ENCODE measurements at places on chromosomes 6 and 20.

GRCh38 chr6:22020299-22021003 is 276.4 kb downstream of the PRL start:
- no peak for DNase-seq

GRCh38 chr20:12594410-12595088 is 414.2 kb upstream of the SPTLC3 start:
- no peak for DNase-seq

DNA sequence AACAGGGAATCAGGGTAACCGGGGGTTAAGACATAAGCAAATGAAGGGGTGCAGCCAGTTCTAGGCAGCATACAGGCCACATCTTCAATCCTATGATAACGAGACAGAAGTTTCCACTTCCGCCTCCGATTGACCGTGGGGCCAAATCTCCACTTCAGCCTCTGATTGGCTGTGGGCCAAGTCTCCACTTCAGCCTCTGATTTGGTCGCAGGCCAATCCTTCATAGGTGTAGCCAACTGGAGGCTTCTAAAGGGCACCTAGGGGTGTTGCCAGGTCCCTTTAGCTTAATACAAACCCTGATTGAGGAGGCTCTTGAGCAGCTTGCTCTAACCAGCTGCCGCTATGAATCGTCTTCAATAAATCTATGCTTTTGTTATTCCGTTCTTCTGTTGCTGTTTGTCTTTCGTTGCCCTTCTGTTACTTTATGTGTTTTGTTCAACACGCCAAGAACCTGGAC is 2.1 kb upstream of the ERGIC3 start:
- no peak for DNase-seq

GRCh38 chr6:110687326-110687725 is 127.9 kb downstream of the CDK19 start:
- peak; percentile 27 for DNase-seq

GRCh38 chr6:157291356-157291755 is 32.0 kb downstream of the TMEM242 start:
- DNase-seq, result no peak

DNA sequence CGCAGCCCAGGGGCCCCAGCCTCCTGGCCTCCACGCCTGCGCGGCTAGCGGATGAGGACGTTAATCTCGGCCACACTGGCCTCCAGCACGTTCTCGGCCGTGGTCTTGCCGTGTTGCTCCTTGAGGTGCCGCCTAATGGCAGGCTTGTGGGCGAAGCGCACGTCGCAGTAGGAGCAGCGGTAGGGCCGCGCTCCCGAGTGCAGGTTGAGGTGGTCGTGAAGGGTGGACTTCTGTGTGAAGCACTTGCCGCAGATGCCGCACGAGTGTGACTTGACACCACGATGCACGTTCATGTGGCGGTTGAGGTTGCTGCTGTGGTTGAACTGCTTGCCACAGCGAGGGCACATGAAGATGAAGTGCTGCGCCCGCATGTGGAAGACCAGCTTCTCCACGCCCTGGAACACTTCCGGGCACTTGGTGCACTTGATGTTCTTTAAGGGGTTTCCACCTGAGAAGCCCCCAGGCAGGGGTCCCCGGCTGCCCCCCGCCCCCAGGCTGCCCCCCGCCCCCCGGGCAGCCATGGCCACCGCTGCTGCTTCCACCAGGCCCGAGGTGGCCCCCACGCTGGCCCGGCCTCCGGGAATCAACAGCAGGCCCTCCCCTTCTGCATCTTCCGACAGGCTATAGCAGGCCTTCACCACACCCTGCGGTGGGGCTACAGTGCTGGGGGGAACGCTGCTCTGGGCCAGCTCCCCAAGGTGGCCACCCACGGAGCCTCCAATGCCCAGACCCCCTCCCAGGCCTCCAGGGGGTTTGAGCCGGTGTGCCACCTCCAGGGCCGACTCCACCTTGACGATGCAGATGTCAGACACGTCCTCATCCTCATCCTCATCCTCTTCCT is 1.8 kb downstream of the ZBTB12 start:
- DNase-seq, result peak; percentile 9

- DNase-seq, result no peak
Measured at GRCh38 chr6:118509009-118509617, 39.0 kb upstream of the PLN start.

DNA sequence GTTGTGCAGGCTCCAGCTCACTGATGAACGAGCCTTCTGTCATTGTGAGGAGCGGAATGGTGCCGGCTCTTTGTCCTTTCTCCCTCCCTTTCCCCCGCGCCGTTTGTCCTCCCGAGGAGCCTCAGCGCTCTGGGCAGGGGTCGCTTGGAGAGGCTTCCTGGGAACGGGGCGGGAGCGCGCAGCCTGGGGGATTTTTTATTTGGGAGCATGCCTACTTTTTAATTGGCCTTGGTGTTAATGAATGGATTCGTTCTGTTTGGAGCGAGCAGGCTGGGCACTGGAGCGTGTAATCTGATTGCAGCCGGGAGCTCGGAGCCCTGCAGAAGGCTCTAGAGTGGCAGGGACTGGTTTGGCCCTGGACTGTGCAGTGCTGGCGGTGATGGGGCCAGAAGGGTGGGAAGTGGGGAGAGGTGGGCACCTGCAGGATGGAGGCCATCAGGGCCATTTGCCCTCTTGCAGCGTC is 118.8 kb downstream of the CDH4 start:
- DNase-seq, result no peak

GRCh38 chr20:58700823-58701222 is 8.2 kb downstream of the NPEPL1 start:
- no peak for DNase-seq

DNA sequence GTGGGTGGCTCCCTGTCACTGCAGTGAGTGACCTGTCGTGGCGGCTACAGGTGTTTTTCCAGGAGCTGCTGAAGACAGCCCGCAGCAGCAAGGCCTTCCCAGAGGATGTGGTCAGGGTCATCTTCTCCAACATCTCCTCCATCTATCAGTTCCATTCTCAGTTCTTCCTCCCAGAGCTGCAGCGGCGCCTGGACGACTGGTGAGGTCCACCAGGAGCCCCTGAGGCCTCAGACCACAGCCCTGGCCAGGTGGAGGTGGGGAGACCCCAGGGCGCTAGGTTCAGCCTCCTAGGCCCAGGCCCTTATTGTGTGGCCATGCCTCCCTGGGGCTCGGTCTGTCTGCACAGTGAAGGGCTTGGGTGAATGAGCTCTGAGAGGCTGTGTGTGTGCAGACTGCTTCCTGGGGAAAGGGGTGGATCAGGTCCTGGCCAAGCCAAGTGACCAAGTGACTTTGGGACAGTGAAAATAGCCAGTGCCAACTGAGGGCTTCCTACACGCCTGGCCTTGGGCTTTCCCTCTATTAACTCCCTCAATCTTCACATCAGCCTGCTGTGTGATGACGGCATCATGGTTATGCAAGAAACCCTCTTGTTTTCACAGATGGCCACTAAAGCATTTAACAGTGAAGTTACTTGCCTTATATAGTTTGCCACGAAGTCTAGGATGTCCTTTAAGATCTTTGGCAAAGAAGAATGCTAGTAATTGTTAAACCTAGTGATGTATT is 6.4 kb downstream of the FGD2 start:
- DNase-seq, result no peak

GRCh38 chr6:40347571-40348011 is 239.6 kb downstream of the LRFN2 start:
- no peak for DNase-seq

GRCh38 chr6:119350952-119351372 is 1.4 kb upstream of the MAN1A1 start:
- peak; percentile 37 for DNase-seq

DNA sequence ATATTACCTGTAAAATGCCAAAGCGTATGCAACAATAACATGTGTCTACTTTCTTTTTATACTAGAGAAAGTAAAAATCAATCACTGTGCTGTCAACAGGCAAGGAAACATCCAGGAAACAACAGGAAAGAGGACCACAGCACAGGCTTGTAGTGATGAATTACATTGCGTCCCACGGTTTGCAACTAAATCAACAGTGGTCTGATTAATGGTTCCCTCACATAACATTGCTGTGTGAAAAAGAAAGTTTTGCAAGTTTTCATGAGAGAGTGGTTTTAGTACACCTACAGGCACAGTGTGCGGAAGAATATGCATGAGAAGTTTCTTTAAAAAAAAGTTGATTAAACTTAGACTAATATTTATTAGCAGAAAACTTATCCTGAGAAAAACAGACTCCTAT is 329.5 kb upstream of the HSF2 start:
- no peak for DNase-seq

- no peak for DNase-seq
Measured at GRCh38 chr20:14069796-14070195, 74.5 kb downstream of the MACROD2 start.

DNA sequence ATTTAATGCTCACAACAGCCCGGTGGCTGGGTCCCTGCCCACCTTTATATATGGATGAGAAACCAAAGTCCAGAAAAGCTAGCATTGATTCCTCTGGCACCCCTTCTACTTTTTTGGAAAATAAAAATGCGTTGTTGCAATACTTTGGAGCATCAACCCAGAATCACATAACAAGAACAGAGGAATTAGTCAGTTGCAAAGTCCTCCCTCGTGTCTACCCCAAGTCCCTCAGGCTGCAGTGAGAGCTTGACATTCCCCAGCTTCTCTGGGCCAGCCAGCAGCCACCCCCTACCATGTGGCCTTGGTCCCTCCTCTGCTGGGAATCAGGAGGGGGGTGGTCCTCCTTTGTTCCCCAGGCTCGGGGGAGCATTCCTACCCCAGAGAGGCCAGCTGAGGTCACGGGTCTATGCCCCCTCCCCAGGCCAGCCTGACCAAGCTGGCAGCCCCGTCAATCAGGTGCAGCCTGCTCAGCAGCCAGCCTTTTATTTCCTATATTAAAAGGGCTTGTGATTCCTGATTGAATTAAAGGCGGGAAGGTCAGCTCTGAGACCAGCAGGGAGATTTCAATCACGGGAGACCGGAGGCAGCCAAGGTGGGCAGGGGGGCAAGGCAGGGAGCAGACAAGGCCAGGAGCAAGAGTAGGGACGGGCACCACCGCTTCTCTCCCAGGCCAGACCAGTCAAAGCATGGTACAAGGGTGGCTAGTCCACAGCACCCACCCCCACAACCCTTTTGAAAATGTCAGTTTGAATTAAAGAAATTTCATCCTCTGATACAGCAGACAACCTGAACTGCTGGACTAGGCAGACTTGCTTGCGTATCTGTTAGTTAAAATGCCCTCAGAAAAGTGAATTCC is 158.9 kb downstream of the MRPL14 start:
- DNase-seq, result no peak

GRCh38 chr20:57049296-57049695 is 217.1 kb downstream of the BMP7 start:
- DNase-seq, result no peak

GRCh38 chr6:75882734-75883133 is 133.7 kb downstream of the MYO6 start:
- no peak for DNase-seq

GRCh38 chr6:20404641-20405032 is 3.0 kb downstream of the E2F3 start:
- peak; percentile 71 for DNase-seq

DNA sequence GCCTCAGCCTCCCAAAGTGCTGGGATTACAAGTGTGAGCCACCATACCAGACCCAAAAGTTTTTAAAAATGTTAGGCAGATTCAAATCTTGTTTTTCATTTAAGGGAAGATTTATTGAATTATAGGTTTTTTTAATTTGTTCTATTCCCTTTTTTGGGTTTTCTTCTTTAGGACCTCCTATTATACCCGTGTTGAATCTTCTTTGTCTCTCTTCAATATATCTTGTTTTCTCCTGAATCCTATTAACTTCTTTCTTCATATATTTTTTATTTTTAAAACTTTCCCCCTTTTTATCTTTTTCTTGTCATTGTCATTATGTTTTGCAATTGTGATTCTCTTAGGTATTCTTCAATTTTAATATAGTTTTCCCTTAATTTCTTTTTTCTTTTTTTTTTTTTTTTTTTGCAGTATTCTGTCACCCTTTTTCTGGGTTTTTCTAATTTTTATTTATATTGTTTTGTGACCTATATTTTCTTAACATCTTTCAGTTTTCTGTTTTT is 45.9 kb upstream of the NOP56 start:
- DNase-seq, result no peak

GRCh38 chr6:162181111-162181510 is 546.5 kb downstream of the PRKN start:
- peak; percentile 2 for DNase-seq

DNA sequence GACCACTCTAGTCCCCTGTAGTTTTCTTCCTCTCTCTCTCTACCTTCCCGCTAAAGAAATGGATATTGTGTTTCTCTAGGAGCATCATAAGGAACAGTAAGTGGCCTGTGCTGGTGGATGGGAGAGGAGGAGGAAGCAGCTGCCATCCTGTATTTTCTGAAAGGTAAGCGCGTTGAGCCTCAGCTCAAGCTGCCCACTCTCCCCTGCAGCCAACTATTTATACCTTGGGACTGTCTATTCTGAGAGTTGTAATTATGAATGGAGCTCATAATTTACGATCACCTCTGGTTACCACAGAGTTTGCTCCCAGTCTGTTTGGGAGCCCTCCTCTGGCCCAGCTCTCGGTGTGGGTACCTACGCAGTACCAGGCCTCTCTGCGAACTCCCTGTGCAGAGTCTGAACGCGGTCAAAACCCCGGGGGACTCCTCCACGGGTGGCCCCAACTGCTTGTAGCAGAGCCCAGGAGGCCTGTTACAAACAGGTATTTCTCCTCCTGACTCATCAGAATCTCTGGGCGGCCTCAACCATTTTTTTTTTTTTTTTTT is 285.4 kb downstream of the SMOC2 start:
- no peak for DNase-seq

GRCh38 chr20:11001764-11002540 is 328.2 kb upstream of the JAG1 start:
- no peak for DNase-seq

DNA sequence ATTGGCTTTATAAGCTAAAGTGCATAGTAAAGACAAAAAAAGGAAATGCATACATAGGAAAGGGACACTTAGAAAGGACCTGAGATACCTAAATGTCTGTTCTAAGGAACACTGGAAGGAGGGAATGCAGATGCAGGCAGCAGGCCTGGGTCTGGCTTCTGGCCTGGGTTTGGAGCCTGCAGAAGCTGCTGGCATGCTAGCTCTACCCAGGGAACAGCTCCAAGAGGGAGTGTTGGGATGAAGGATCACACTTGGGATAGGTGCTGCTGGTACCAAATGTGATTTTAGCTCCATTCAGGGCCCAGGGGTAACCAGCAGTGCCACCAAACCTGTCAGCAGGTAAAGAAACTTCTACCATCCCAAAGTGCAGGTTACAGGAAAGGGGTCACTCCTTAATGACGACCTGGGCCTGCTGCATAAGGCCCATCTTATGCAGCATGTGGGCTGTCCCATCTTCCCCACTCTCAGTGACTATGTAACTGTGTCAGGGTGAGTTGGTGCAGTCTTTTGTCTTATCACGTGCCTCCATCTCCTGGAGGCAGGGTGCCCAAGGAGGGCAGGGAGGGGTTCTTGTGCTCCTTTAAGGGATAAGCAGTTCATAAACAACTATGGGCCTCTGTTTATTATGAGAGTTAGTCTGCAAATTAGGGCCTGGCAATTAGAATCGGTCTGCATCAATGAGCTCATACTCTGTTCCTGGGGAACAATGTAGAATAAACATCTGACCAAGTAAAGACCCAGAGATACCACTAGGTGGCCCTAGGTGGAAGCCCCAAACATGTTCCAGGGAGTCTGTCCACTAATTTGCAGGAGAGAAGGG is 26.9 kb downstream of the DDX27 start:
- peak; percentile 45 for DNase-seq

GRCh38 chr6:151498327-151498726 is 4.5 kb downstream of the CCDC170 start:
- DNase-seq, result peak; percentile 8

Data from CD4-positive, alpha-beta T cell treated with Interleukin-4 for 4 hours (primary cell).